ENCODE measurements at places on chromosomes 5 and 9.

DNA sequence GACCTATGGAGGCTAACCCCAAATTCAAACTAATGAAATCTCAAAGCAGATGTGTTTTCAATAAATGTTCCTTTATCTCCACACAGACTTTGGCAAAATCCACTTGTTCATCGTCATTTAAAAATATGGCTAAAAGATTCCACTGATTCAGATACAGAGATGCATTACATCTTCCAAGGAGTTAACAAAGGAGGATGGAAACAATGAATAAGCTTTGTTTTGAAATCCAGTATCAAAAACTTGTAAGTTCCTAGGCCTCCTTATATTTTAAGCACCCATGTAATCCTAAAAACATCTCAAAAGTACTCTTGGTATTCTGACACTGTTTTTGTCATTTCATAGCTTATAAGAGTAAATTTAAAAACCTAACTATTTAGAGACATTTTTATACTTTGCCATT, 345.6 kb upstream of the ACTBL2 start:
- no peak for DNase-seq

- DNase-seq, result no peak
These were observed 444.3 kb downstream of the ENC1 start for GRCh38 chr5:74196233-74196632.

- DNase-seq, result no peak
These were observed 71.7 kb upstream of the TNC start for GRCh38 chr9:115189686-115190085.

DNA sequence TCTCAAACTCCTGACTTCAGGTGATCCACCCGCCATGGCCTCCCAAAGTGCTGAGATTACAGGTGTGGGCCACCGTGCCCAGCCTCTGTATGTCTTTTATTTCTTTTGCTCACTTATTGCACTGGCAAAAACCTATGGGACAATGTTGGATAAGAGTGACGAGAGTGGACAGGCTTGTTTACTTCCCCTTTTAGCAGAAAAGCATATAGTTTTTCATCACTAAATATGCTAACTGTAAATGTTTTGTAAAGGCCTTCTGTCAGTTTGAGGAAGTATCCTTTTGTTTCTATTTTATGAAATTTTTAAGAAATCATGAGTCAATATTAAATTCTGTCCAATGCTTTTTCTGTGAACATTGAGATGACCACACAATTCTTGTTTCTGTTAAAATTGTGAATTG, 103.3 kb downstream of the AUH start:
- DNase-seq, result no peak

- DNase-seq, result no peak
These were observed 1.0 kb downstream of the TRIP13 start for GRCh38 chr5:893711-894110.
